ENCODE measurements at places on chromosomes 3 and 15.

DNA sequence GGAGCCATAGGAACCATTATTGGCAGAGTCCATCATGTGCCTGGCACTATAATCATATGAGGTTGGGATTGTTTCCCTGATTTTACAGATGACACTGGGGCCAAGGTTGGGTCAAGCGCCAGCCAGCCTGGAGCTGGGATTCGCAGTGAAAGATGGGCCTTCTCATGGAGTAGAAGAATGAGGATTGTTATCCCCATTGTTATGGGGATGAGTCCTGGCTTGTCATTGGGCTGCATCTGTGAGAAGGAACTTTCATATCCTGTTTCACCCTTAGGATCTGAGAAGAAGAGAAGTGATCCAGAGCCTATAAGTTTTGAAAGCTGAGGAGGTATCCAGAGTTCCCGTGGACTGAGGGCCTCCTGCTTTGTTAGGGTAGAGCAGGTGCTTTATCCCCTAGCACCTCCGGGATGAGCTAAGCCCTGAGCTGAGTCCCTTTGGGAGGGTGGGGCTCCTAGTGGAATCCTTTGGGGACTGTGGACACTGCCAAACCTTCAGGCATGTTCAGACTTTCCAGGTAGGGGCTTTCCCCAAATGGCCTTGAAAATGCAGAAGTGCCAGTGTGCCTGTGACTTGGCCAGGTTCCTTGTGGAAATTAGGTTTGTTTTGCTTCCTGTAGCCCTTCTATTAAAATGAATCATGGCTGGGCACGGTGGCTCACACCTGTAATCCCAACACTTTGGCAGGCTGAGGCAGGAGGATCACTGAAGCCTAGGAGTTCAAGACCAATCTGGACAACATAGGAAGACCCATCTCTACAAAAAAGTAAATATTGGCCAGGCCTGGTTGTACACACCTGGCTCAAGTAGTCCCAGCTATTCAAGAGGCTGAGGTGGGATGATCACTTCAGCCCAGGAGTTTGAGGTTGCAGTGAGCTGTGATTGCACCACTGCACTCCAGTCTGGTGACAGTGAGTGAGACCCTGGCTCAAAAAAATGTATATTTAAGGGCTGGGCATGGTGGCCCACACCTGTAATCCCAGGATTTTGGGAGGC, 30.2 kb upstream of the BSN start:
- peak; percentile 16 for DNase-seq

DNA sequence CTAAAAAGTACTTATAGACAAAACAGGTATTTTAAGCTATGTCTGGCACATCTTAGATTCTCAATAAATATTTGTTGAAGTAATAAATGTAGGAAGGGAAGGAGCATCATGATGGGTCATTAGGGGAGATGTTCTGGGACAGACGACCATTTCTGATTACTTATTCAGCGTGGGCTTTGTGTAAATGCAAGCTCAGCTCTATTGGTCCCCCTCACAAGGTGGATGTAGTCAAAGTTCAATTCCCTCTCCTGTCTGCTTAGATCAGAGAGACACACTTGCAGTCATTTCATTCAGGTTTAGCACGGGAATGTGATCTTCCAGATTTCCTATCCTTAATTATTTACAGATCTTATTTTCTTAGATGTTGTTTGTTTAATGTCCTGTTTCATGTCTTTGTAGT, 7.5 kb downstream of the GAP43 start:
- DNase-seq = no peak

DNA sequence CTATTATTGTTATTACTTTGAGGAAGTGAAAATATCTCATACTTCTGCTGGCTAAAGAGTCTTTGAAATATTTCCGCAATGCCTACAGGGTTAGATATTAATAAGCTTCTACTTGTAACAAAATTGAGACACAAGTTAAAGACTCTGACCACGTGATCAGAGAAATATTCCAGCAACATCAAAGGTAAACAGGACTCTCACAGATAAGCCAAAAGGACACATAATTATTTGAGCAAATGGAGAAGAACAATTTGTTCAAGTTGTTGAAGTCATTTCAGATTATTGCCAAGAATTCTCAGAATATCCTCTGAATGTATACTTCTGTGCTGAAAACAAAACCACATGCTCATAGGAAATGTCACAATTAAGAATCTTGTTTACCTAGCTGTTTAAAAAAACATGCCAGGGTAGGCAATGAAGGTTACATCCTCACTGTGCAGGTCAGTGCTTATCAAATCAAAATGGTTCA, 225.8 kb upstream of the ALCAM start:
- no peak for DNase-seq

DNA sequence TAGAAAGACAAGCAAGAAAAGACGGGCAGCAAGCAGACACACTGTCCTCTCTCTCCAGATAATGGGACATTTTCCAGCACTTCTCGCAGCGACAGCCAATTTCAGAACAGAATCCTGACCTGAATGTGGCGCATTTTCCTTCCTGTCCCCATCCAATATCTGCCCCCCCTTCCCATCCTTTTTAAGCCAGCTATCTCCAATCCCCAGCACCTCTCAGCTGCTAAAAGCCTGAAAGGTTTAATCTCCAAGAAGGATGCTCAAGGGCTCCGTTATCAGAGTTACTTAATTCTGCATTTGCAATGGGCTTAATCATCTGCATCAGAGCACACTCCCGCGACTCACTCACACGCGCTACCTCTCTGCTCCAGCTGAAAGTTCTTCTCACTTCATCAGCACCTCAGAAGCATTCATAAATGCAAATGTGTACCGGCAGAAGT, 50.5 kb downstream of the SRGAP3 start:
- DNase-seq = no peak

DNA sequence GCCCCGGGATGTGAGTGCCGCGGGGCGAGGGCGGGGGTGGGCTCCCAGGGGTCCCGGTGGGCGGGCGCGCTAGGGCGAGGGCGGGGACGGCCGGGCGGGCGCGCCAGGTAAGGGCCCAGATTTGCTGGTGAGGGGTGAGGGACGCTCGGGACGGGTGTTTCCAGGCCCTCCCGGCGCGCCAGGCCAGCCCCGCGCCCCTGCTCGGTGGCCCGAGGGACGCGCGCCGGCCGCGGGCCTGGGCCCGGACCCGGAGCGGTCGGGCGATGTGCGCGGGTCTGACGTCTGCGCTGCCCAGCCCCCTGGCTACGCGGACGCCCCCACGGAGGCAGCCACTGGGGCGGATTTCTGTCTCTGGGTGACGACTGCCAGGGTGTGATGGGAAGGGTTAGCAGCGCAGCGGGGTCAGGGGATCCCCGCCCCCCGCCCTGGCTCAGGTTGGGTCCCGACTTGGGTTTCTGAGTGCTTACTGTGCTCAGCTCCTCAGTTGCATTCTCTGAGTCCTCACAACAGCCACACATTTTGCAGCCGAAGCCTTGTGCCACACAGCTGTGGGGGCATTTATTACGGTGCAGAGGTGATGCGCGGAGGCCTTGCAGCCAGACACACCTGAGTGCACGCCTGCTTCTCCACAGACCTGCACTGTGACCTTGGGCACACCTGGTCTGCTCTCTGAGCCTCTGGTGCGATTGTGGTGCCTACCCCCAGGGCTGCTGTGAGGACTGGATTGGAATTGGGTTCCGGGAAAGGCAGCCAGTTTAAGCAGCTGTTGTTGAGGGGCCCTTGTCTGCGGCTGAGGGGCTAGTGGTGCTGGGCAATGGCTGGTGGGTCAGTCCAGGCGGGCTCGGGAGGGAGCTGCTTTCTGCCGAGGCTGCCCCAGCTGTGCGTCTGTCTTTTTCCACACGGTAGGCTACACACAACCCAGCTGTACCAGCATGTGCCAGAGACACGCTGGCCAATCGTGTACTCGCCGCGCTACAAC, 523 bp downstream of the HDAC11 start:
- no peak for DNase-seq

DNA sequence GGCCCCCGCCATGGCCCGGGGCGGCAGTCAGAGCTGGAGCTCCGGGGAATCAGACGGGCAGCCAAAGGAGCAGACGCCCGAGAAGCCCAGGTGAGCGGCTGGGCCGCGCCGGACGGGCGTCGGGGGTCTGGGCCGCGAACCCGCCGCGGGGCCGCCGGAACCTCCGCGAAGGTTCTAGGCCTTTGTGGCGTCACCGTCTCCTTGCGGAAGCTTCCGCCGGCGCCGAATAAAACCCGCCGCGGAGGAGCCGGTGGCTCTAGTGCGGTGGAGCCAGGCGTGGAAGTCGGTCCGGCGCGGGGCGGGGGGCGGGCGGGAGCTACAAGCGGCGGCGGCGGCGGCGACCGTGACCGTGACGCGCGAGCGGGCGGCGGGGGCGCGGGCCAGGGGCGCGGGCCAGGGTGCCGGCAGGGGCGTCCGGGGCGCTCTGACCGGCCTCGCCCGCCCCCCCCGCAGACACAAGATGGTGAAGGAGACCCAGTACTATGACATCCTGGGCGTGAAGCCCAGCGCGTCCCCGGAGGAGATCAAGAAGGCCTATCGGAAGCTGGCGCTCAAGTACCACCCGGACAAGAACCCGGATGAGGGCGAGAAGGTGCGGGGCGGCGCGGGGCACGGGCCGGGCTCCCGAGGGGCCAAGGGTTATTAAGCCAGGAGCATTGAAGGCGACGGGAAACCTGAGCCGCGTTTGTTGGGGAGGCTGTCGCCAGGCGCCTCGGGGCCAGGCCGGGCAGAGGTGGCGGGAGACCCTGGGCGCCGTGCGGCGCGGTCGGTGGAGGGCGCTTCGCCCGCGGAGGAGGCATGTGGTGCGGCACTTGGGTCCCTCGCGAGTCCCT, at the start of gene DNAJA4:
Gene DNAJA4, plus strand, starts transcription at position 259 of the 833 bp plus-strand sequence. Its CDS starts 202 bp downstream, at position 461.
- DNase-seq = peak; percentile 56

- DNase-seq = peak; percentile 51
Observed at GRCh38 chr3:159732172-159733111, 256.2 kb upstream of the IL12A start.

GRCh38 chr3:178181784-178182183, 354.5 kb upstream of the KCNMB2 start:
- DNase-seq = no peak

GRCh38 chr3:149267565-149267964, 45.9 kb upstream of the CP start:
- no peak for DNase-seq

- DNase-seq = peak; percentile 79
Observed at GRCh38 chr15:40894681-40895448, 615 bp downstream of the VPS18 start.

DNA sequence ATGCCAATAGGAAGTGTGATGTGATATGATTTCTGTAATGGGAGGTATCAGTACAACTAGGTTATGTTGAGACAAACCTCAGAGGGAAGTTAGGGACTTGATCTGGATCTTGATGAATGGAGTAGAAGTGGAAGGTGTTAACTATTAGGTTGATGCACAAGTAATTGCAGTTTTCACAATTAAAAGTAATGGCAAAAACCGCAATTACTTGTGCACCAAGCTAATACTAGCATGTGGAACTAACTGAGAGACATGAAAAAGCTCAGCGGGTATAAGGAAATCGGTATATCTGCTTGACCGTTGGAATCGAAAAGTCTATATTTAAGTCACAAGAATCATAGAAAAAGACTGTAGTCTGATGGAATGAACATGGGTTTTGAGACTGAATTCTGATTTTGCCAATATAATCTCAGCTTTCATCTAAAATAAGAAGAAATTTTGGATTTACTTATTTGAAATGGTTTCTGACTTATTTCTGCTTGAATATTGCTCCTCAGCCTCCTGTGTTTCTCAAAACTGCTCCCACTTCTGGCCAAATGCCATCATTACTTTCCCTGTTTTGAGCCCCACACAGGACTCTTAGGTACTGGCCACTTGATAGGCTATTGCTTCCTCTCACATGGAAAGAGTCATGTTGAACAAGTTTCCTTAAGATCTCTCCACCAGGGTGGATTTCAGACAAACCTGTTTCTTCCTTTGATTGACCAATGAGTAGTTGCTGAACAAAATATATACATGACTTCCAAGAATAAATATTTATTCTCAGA, 271.5 kb upstream of the COL8A1 start:
- no peak for DNase-seq

GRCh38 chr3:186506857-186507256, 37.3 kb downstream of the CRYGS start:
- DNase-seq = no peak

- no peak for DNase-seq
Observed at GRCh38 chr3:95442766-95443165, 1371.6 kb upstream of the EPHA6 start.

DNA sequence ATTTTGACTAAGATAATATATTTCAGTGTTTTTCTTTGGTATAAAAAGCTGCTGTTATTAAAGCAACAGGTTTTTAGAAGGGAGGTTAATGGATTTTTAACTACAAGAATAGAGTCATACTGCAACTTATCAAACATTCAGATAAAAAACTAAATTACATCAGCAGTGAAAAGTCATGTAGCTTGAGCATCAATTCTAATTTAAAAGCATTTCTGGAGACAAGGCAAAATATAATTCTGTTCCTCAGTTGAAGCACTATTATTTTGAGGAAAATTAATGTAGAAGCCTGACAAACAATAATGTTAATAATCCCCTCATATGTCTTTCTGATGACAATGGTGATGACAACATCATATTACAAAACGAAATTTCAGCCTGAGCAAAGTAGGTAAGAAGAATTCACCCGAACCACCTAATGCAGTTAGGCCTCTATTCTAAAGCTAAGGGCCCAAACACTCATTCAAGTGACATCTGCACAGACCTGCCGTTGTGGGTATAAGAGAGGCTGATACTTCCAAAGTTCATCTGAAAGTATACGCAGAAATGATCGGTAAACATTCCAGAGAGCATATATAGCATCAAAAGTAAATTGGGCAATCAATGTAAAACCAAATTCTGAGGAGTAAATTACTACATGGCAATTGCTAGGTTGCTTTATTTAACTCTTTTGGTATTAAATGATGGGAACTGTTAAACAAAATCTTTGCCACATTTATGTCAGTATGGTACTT, 12.8 kb upstream of the ROBO2 start:
- no peak for DNase-seq

DNA sequence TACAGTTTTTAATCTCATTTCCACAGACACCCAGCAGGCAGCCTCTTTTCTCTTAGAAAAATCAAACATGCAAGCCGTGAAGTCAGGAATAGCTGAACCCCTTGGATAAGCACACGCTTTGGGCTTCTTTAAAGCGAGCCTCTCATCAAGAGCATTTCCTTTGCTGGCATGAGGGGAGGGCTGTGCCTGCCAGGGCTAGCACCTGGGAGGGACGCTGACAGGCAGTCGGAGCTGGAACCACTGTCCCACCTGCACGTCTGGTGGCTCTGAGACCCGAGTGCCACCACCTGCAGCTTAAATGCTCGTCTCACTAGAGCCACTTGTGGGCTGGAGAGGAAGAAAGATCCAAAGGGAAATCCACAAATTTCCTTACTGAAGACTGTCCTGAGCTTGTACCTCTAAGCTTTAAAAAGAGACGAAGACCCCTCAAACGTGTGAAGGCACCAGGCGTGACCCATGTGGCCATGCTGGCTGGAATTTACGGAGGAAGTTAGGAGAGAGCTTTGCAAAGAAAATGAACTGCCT, 9.4 kb downstream of the MAP6D1 start:
- DNase-seq = no peak

- no peak for DNase-seq
Observed at GRCh38 chr3:14769544-14770325, 49.0 kb upstream of the FGD5 start.

GRCh38 chr3:127185268-127185667, 7.7 kb upstream of the PRR23E start:
- DNase-seq = no peak

GRCh38 chr3:110858549-110858948, 213.1 kb upstream of the NECTIN3 start:
- DNase-seq = no peak

GRCh38 chr3:177597311-177598096, 400.2 kb upstream of the TBL1XR1 start:
- no peak for DNase-seq

Data from ecto neural progenitor cell (in vitro differentiated cells).